Fibroblast of lung (primary cell): ENCODE measurements at places on chromosomes 16 and 17. TPM values are rescaled to one million over a fixed set of nuclear protein-coding genes. Genes with fewer than 3 reads are reported as not detected.
A peak's percentile ranks its signal among the peaks of the same experiment; 100 is the strongest.

KCNH6 gene
- total RNA-seq: not detected in 2 replicates

SLFN12L gene
- 0.17 and 0.26 TPM in 2 replicates for total RNA-seq

TBC1D3D gene
- total RNA-seq: 0.77 TPM in 1 of 2 replicates, not detected in the other

DNA sequence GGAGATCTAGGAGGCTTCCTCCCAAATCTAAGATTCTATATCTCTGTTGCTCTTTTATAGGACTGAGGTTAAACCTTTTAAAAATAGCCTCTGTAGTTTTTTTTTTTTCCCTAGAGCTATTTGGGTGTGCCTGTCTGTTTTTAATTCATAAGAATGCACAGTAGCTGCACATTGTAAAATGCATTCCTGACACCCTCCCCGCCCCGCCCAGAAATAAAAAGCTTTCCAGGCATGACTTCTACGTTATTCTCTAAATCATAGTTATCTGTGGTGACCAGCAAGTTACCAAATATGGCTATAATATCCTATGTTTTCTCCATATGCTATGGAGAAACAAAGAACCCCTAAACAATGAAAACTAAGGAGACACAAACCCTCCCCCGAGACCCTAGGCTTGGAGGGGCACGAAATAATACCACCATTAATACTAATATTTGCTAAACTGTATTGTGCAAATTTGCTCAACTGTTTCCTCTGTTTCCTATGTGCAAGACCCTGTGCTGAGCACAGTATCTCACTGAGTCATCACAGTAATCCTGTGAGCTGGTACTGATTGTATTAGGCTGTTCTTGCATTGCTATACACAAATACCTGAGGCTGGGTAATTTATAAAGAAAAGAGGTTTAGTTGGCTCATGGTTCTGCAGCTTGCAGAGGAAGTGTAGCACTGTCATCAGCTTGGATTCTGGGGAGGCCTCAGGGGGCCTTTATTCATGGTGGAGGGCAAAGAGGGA is 388.3 kb downstream of the CA10 start:
- no peak for DNase-seq

- DNase-seq: peak; percentile 36
Observed at GRCh38 chr16:3954411-3954921, 74.0 kb upstream of the CREBBP start.

- no peak for DNase-seq
Observed at GRCh38 chr16:75541236-75541635, 5.3 kb upstream of the CHST5 start.

GRCh38 chr16:56212144-56212543 is 20.9 kb downstream of the GNAO1 start:
- no peak for DNase-seq

DNA sequence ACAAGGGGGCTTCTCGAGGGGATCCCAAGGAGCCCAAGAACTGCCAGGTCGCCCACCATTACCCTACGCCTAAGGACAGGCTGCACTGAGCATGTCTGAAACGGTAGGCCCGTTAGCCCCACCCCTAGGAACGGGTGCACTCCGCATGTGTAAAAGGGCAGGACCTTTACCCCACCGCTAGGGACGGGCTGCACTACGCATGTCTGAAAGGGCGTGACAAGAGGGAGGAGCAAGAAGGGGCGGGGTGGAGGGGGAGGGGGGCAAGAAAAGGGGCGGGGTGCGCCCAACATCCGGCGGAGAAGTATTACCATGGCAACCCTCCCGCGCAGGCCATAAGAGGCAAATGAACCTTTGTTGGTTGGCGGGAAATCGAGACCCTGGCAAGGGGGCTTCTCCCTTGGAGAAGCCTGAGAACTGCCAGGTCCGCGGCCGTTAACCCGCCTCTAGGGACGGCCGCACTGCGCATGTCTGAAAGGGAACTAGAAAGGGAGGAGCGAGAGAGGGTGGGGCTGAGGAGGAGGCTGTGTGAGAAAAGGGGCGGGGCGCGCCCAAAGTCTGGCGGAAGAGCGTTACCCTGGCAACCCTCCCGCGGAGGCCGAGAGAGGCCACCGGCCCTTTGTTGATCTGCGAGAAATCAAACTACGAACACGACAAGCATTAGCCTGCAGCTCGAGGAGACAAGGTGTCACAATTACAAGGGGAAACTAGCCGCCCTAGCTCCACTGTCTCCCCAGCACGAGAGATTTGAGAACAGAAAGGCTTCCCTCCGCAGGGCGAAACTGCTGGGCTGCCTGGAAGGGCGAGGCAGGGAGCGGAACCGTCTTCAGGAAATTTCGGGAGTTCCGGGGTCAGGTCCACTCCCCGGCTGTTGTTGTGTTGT is 2046.8 kb downstream of the TP53TG3F start:
- DNase-seq: no peak

GRCh38 chr16:82584553-82585152 is 42.1 kb upstream of the CDH13 start:
- no peak for DNase-seq

DNA sequence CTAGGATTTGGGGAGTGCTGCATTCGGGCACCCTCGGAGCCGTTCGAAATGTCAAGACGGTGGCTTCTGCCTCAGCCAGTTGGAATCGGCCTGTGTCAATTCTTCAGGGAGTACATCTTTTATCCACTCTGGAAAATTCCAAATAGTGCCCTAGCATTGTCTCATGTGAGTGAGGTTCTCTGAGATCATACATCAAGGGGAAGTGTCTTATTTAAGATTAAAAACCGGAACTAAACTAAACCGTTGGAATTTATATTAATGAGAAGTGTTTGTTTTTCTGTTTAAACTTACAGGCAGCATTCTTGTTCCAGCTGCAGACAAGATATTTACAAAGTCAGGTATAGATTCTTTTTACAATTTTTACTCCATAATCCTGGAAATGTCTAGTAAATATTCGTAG is 56.8 kb downstream of the SLC47A1 start:
- DNase-seq: no peak
